ENCODE measurements at places on chromosomes 2 and 18. TPM values are rescaled to one million over a fixed set of nuclear protein-coding genes. Genes with fewer than 3 reads are reported as not detected.

DNA sequence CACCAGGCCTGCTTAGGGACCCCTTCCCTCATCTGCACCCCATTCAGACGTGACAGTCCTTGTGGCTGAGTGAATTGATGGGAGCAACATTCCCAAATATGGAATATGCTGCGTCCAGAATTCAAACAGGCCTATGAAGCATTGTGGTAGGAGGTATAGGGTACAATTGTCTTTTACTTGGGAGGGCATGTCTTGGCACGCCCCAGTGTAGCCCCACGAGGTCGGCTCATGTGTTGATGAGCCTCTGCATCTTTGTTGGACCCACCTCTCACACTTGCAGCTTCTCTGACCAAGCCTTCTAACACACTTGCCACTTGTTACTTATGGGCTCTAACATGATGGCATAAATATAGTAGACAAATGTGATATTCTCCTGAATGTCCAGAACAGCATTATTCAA lies 1.6 kb downstream of the TIMM21 start:
- peaks cover 2% of the 10 kb centered on the region for H3K27me3 ChIP-seq
- peak overlapping the region; percentile 98 for H3K4me3 ChIP-seq
- peaks cover 40% of the 10 kb centered on the region for H3K36me3 ChIP-seq
- peaks cover 56% of the 10 kb centered on the region for H3K4me1 ChIP-seq
- peak overlapping the region; percentile 5 for H3K27ac ChIP-seq
- DNase-seq: no peak

The GPR35 gene
- 21.6 TPM for total RNA-seq

GRCh38 chr18:8416212-8417019 lies 192.8 kb upstream of the RAB12 start:
- H3K4me1 ChIP-seq: no peaks in the 10 kb centered on the region
- H3K36me3 ChIP-seq: no peaks in the 10 kb centered on the region
- no peak for DNase-seq
- H3K4me3 ChIP-seq: no peak overlapping the region
- no peaks in the 10 kb centered on the region for H3K27me3 ChIP-seq
- no peak overlapping the region for H3K27ac ChIP-seq

- DNase-seq: no peak
- no peaks in the 10 kb centered on the region for H3K36me3 ChIP-seq
- H3K4me3 ChIP-seq: no peak overlapping the region
Observed at GRCh38 chr2:226618875-226619605, 180.6 kb downstream of the IRS1 start.

The PLGLB2 gene
- total RNA-seq: 0.39 TPM

The SLC30A3 gene
- not detected for total RNA-seq

The UGT1A5 gene
- total RNA-seq: not detected

DNA sequence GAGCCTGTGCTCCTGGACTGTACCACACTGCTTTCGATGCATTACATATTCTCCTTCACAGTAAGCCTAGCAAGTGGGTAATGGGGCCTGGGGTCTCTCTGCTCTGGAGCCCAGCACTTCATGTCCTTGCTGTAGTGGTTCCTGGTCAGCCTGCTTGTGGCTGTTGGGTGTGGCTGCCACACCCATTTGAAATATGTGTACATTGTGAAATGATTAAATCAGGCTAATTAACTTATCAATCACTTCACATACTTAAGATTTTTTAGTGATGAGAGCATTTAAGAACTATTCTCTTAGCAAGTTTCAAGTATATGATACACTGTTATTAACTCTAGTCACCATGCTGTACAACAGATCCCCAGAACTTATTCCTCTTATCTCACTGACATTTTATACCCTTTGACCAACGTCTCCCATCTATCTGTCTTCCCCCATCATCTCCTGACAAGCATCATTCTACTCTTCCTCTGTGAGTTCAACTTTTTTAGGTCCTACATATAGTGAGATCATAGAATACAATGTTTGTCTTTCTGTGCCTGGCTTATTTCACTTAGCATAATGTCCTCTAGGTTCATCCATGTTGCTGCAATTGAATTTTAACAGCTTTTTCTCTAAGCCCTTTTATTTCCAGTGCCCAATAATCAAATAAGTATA lies 92.1 kb downstream of the LYPD6 start:
- H3K36me3 ChIP-seq: no peaks in the 10 kb centered on the region
- DNase-seq: no peak
- peaks cover 3% of the 10 kb centered on the region for H3K27me3 ChIP-seq
- no peaks in the 10 kb centered on the region for H3K4me1 ChIP-seq
- H3K27ac ChIP-seq: no peak overlapping the region
